SK-N-SH (cell line): ENCODE measurements at places on chromosomes 7 and 10. TPM values are rescaled to one million over a fixed set of nuclear protein-coding genes. Genes with fewer than 3 reads are reported as not detected.

Gene CNPY1
- polyA plus RNA-seq = not detected in 2 replicates

Gene ADAM22
- 3.0 and 4.8 TPM in 2 replicates for polyA plus RNA-seq

Gene PRLHR
- polyA plus RNA-seq = 0.03 TPM in 1 of 2 replicates, not detected in the other

Gene NPC1L1
- polyA plus RNA-seq = 0.03 TPM in 1 of 2 replicates, not detected in the other

Gene TUBB8
- 0.06 and 0.13 TPM in 2 replicates for polyA plus RNA-seq

Gene SLC16A9
- 4.7 and 6.7 TPM in 2 replicates for polyA plus RNA-seq

Gene KLF14
- 0.02 TPM in 1 of 2 replicates, not detected in the other for polyA plus RNA-seq

Gene PRKG1
- polyA plus RNA-seq = 4.1 and 4.3 TPM in 2 replicates

Gene C7orf33
- not detected in 2 replicates for polyA plus RNA-seq

Gene VAX1
- polyA plus RNA-seq = not detected in 2 replicates

Gene MSRB2
- polyA plus RNA-seq = 42.3 and 44.0 TPM in 2 replicates

Gene ZWINT
- 43.4 and 49.3 TPM in 2 replicates for polyA plus RNA-seq

Gene TMEM168
- 32.2 and 39.6 TPM in 2 replicates for polyA plus RNA-seq

DNA sequence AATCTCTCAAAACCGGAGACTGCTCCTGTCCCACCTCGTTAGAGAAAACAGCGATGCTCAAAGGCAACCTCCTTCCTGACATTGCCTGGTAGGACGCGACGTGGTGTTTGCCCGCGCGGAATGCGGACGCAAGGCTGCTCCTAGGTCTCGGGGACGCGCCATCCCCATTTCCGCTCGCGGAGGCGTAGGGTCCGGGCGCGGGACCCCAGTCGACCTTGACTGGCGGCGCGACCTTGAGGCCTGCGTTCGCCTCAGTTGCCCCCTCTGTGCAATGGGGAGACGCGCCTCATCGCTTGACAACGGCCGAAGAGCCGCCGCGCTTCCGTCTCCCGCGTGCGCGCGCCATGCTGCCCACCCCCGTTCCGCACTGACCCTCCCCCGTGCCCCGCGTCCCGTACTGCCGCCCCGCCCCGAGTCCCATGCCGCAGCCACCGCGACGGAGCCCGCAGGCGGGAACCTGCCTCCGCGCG lies 412 bp upstream of the PPIA start:
- DNase-seq = no peak

DNA sequence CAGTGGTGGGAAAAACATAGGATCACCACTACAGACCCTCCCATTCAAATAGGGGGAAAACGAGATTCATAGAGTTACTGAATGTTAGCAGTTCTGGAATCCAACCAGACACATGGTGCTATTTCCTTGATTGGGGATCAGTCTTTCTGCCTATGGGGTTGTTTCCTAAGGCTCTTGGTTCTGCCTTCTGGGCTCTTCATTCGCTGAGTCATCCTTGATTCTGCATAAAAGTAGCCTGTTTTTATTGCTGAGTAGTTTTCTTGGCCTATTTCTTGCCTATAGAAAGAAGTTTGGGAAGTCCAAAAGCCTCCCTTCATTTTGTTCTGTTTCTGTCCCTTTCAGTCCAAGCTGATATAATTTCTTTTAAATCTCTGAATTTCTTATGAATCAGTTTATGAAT lies 99.3 kb upstream of the OIT3 start:
- no peak for DNase-seq

- DNase-seq = no peak
These were observed 1454.1 kb downstream of the GATA3 start for GRCh38 chr10:9508606-9509005.

DNA sequence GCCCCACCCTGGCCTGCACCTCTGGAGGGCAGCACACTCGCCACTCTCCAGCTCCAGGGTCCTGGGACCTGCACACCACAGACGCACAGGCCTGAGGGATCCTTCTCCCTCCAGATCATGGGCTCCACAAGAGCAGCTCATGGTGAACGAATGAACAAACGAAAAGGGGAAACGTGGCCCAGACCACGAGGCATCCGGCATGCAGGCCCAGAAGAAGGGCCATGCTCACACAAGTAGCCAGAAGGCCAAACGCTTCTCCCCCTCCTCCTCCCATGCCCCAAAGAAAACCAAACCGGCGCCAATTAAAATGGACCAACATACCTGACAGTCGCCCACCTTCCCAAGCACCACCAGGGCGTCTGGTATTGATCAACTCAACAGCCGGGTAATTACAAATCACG lies 30.4 kb downstream of the MAD1L1 start:
- peak; percentile 33 for DNase-seq

GRCh38 chr10:129547608-129548007 lies 80.6 kb downstream of the MGMT start:
- no peak for DNase-seq

DNA sequence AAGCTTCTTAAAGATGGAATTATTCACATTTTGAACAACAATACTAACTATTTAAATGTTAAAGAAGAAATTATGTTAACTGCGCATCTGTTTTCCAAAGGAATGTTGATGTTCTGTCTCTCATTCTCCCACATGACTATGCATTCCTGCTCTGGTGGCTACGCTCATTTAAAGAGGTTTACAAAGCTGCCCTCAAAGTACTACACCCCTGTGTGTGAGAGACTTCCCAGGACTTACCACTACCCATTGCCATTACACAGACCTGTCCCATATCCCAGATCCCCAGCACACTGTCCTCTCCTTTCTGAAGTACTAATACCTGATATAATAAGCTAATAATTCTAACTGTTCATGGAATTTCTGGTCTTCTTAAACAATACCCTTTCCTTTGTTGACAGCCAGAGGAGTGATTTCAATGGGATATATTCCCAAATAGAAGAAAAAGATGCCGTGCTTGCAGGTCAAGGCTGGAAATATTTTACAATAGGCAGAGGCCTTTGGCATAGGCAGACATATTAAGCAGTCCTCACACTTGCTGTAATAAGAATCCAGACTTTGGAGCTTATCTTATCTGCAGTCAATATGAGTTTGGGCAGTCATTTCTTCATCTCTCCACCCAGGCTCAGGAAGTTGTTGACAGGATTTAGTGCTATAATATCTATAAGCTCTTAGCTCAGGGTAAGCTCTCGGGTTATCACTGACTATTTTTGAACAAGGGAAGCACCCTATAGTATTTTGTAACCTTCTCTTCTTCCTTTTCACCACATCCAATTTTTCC lies 12.2 kb downstream of the LIPF start:
- DNase-seq = no peak

GRCh38 chr7:105279688-105280007 lies 109.1 kb downstream of the SRPK2 start:
- no peak for DNase-seq

GRCh38 chr10:4586776-4587175 lies 239.2 kb upstream of the AKR1E2 start:
- no peak for DNase-seq

GRCh38 chr7:98638853-98639252 lies 21.8 kb downstream of the NPTX2 start:
- no peak for DNase-seq

GRCh38 chr7:902996-903395 lies 26.6 kb downstream of the GET4 start:
- DNase-seq = no peak

DNA sequence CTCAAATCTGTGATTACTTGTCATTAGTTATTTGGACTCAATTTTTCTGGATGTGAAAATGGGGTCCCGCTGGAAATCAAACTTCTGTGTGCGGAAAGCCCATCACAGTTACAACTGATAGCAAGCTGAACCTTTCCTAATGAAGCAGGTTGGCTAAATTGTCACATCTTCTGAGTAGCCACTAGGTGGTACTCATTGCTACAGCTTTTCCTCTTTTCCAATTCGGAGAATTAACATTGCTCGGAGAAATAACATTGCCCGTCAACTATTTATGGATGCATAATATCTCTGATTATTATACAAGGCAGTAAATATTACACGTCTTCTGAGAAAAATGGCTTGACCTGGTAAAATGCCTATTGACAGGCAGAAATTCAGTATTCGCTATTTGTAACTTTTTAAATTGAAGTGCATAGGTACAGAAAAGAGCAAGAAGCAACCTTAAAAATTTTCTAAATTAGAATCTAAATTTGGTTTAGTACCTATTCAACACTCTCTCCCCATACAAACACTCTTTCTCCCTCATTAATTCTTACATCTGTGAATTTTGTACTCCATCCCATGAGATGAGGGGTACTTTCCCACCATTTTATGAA lies 17.3 kb upstream of the BLOC1S2 start:
- DNase-seq = peak; percentile 57

- no peak for DNase-seq
These were observed 23.5 kb downstream of the TRDMT1 start for GRCh38 chr10:17178006-17178405.

GRCh38 chr7:12884856-12885440 lies 197.5 kb downstream of the ARL4A start:
- DNase-seq = no peak

GRCh38 chr7:15905251-15906040 lies 219.0 kb upstream of the MEOX2 start:
- DNase-seq = no peak

- no peak for DNase-seq
These were observed 54.4 kb upstream of the SEC61G start for GRCh38 chr7:54813398-54813797.

DNA sequence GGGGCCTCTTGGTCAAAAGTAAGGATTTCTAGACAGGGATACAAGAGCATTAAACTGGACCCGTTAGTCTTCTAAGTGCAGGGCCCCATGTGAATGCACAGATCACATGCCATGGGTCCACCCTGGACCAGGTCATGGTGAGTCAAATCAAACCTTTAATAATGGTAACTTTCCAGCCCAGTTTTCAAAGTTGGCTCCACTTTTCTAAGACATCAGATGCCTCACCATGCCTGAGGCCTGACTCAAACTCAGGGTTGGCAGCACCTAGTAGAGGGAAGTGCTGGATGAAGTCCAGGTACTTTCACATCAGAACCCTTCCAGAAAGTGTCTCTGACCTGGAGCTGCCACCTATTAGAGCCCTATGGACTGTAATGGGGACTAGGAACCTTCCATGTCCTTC lies 9.7 kb upstream of the SMIM30 start:
- DNase-seq = no peak

DNA sequence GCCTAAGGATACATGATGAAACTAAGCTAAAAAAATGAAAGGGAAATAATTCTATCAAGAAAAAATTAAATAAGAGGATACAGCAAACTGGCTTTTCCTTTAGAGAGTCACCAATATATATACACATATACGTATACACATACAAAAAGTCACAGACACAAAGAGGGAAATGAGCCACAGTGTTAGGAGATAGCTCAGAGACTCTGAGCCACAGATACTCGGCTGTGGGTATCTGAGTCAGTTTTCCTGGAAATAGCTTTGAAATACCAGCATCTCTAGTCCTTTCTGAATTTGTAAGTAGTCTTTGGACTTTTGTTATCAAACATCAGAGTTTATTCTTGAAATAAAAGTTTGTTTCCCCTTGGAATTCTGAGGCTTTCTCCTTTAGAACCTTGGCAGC lies 111.8 kb downstream of the TBXAS1 start:
- no peak for DNase-seq

DNA sequence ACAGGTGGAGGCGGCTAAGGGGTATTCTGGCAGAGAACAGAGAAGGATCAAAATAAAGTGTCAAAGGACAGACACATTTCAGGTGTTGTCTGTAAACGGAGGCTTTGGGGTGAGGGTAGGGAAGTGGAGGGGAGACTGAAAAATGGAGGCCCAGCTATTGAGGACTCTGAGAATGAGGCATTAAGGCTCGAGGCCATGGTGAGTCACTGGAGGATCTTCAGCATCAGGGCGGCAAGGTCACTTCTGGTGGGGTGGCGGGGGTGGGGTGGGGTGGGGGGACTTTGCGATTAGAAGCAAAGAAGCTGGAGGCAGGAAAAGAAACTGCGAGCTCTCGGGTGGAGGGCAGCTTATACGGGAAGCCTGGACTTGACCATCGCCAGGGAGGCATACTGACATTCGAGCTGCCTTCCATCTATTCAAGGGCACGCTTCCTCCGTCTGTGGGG lies 58.4 kb upstream of the PCGF5 start:
- no peak for DNase-seq

- DNase-seq = no peak
These were observed 302.9 kb downstream of the BAMBI start for GRCh38 chr10:28980264-28980663.

GRCh38 chr10:116715839-116716377 lies 26.5 kb downstream of the HSPA12A start:
- peak; percentile 62 for DNase-seq

GRCh38 chr7:151851145-151851751 lies 25.7 kb downstream of the PRKAG2 start:
- no peak for DNase-seq

GRCh38 chr10:97707134-97707861 lies 6.2 kb upstream of the MARVELD1 start:
- no peak for DNase-seq

- DNase-seq = no peak
These were observed 76.0 kb upstream of the FAM20C start for GRCh38 chr7:116188-116981.

DNA sequence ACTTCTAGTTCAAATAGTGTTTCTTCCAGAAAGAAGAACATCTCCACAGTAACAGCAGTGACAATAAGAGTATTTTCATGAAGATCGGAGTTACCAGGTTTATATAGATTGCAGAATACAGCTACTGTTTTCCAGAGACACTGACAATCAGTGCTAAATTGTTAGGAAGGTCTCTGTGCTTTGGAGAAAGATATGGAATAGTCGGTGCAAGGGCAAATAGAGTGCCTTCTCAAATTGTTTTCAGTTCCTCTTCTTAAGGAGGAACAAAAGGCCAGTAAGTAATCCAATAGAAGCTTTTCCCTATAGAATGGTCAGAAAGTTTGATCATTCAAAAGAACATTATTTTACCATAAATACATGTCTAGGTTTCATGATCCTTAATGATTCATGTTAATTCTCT lies 2.6 kb upstream of the KIAA1217 start:
- no peak for DNase-seq

GRCh38 chr7:101453617-101454016 lies 90.9 kb downstream of the COL26A1 start:
- peak; percentile 6 for DNase-seq

DNA sequence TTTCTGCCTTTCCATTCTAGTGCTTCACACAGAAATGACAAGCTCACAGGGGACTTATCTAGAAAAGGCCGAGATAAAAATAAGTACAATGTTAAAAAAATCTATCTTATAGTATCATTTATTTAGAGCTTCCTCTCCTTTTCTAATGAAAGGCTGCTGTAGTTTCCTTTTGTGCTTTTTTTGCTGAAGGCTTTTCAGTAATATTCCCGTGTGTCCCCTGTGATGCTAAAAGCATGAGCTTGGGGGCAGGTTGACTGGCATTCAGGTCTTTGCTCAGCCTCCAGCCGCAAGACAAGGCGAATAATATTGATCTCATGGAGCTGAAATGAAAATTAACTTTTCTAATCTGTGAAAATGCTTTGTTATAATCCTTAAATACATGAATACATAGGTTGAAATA lies 143.0 kb downstream of the ST7 start:
- DNase-seq = no peak

GRCh38 chr10:99329304-99329553 lies at the start of gene CNNM1:
TSS of gene CNNM1 (plus strand) at chr10:99329356. CDS start at chr10:99329388, 32 bp downstream.
- DNase-seq = peak; percentile 86
